ENCODE measurements at places on chromosomes 6 and 20. TPM values are rescaled to one million over a fixed set of nuclear protein-coding genes. Genes with fewer than 3 reads are reported as not detected.

CNKSR3 gene
- 3.3 TPM for total RNA-seq

CD164 gene
- total RNA-seq: 177 TPM

SDC4 gene
- 40.7 TPM for total RNA-seq

LY6G6F gene
- total RNA-seq: not detected

GPRC6A gene
- total RNA-seq: not detected

NFATC2 gene
- 5.1 TPM for total RNA-seq

CLPSL2 gene
- total RNA-seq: not detected

SLA2 gene
- total RNA-seq: 0.19 TPM

CENPW gene
- total RNA-seq: not detected
